ENCODE measurements at places on chromosomes 1 and 21.

DNA sequence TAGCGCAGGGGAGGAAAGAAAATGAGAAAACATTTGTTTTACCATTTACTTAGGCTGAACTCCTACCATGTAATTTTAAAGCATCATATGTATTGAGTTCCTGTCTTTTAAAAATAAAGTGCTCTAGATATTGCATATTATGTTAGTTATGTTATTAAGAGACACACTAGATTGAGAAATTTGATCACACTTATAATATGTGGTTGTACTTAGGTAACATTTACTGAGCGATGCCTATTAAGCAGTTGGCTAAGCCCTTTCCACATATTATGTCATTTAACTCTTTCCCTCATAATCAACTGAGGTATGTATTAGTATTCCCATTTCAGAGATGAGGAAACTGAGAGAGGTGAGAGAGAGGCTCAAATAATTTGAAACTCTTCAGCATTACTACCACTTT lies 4.5 kb upstream of the LRRC8D start:
- no peak for DNase-seq

DNA sequence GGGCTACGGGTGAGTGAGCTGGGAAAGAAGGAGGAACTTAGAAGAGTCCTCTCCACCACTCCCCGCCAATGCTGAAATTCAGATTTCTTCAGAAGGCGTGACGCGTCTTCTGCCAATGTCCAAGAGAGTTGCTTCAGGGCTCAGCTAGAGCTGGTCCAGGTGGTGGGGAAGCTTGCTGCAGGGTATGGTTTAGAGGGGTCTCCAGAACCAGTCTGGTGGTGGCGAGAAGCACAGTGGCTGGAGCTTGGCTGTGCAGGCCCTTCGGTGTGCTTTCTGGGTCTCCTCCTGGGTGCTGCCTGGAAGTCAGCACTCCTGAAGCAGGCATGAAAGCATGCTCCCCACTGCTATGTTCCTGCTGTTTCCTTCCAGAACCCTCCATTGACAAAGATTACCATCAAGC lies 387.2 kb downstream of the PTPRU start:
- DNase-seq = no peak

- no peak for DNase-seq
Observed at GRCh38 chr1:81225789-81226602, 574.7 kb upstream of the ADGRL2 start.

GRCh38 chr1:172470149-172470548 lies 26.3 kb upstream of the PIGC start:
- no peak for DNase-seq

DNA sequence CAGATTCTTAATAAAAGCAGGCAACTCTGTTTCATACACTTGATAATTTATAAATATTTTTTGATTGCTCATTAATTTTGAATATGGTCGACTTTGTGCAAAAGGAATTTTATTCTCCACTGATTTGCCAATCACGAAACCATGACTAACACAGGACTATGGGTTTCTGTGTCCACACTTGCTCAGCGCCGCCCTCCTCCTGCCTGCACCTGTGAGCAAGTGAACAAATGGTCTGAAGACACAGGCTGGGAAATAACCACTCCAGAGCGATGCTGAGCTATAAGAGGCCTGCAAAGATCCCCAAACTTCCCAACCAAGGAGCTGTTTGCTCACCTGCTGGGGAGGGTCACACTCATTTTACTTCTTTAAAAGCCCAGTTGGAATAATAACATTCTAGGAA lies 19.6 kb downstream of the ABCB10 start:
- DNase-seq = no peak

Measured in choroid plexus epithelial cell (primary cell).